ENCODE measurements at places on chromosomes 5 and 9. TPM values are rescaled to one million over a fixed set of nuclear protein-coding genes. Genes with fewer than 3 reads are reported as not detected.

GALT gene
- total RNA-seq, result 42.7 TPM

PCDHB12 gene
- total RNA-seq, result 15.5 TPM

HAVCR2 gene
- 11.1 TPM for total RNA-seq

MOB3B gene
- total RNA-seq, result 9.0 TPM

SHISAL2B gene
- total RNA-seq, result 0.92 TPM

C7 gene
- total RNA-seq, result 3.9 TPM

Measured in diencephalon (tissue), 1 donor.